NCI-H446 (cell line): ENCODE measurements at places on chromosomes 1 and 21.

- no peak for DNase-seq
These were observed 4.6 kb downstream of the COL9A2 start for GRCh38 chr1:40312238-40313205.

DNA sequence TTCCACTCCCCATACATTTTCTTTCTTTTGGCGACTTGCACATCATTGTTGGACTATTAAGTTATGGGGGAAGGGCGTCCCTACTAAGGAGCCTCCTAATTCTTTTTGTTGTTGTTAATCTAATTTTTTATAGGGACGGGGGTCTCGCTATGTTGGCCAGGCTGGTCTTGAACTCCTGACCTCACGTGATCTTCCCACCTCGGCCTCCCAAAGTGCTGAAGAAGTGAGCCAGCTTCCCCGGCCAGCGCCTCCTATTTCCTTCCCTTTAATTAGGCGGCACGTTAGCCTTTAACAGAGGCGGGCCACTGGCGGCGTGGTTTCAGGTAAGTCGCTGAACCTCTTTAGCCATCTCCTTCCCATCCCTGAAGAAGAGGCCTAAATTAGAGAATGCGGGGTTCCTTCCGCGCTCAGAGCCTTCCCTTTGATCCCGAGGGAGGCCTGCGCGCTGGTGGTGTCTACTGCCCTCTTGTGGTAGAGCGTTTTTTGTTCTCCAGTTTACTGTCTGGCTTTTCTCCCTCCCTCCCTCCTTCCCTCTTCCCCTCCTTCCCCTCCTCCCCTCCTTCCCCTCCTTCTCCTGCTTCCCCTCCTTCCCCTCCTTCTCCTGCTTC, 38.1 kb downstream of the TNFRSF9 start:
- peak; percentile 77 for DNase-seq

DNA sequence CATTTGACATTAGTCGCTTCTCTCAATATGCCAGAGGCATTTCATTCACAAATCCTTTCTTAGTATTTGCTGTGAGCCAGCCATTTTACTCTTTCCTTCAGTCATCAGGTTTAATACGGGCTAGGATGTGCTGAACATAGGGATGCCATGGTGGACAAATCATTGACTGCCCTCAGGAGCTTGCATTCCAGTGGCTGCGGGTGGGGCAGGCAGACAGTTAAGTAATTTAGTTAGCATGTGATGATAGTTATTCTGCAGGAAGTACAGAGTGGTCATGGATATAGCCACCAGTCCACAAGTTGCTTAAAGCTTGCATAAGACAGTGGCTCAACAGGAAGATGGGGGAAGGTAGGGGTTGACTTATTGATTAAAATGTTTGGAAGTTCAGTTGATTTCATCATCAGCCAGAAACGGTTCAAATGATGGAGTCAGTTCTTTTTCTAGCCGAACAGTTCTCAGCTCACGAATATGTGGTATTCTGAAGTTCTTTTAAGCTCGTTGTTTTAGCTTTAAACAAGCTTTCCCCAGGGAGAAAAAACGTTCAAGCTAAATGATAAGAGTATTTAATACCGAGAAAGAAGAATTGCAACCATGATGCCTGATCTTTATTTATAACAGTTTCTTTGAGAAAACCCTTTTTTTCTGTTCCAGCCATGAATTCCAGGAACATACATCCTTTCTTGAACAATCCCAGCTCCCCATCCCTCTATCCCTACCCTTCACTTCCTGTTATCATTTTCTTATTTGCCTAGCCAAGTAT, 1.4 kb downstream of the SLC22A15 start:
- no peak for DNase-seq

- no peak for DNase-seq
These were observed 12.6 kb upstream of the LEPR start for GRCh38 chr1:65407877-65408276.

DNA sequence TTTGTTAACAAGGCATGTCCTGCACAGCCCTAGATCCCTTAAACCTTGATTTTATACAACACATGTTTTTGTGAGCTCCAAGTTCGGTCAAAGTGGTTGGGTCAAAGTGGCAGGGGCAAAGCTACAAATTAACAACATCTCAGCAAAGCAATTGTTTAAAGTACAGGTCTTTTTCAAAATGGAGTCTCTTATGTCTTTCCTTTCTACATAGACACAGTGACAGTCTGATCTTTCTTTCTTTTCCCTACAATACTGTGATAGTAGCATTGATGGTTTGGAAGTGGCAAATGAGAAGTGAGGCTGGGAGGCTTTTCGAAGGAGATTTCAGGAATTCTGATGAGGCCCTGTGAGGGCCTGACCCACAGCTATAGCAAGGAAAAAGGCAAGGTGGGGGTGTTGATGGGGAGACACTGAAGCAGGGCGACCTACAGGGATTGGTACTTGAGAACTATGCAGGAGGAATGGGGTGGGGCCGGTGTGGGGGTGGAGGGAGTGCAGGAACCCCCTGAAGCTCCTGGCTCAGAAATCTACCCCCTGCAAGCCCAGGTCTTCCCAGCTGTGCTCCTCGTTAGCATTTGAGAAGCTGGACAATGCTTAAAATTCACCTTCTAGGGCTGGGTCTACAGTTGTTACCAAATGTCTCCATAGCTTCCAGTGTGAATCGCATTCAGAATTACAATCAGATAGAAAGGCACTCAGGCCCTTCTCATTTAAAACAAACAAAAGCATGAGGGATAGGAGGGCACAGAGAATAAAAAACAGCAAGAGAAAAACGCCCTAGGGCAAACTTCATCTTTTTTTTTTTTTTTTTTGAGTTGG, 102.6 kb upstream of the PPM1J start:
- DNase-seq, result no peak

GRCh38 chr1:2640626-2641025, 7.8 kb upstream of the MMEL1 start:
- no peak for DNase-seq
